SHP77 (cell line): ENCODE measurements at places on chromosomes 16 and 17.

DNA sequence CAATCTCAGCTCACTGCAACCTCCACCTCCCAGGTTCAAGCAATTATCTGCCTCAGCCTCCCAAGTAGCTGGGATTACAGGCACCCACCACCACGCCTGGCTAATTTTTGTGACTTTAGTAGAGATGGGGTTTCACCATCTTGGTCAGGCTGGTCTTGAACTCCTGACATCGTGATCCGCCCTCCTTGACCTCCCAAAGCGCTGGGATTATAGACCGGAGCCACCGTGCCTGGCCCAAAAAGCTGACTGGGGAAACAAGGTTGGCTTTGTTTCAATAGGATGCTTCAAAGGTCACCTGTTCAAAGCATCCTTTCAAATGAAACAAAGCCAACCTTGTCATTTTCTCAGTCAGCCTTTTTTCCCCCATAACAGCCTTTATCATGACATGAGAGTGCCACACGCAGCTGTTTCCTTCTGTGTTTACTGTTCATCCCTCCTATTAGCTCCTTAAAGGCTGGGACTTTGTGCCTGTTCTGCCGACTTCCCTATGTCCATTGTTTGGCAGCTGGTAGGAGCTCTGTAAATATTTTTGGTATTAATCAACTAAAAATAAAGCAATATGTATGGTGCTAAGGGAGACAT is 51.1 kb downstream of the ADAMTS18 start:
- DNase-seq = no peak

GRCh38 chr16:62277942-62278341 is 241.7 kb upstream of the CDH8 start:
- no peak for DNase-seq

DNA sequence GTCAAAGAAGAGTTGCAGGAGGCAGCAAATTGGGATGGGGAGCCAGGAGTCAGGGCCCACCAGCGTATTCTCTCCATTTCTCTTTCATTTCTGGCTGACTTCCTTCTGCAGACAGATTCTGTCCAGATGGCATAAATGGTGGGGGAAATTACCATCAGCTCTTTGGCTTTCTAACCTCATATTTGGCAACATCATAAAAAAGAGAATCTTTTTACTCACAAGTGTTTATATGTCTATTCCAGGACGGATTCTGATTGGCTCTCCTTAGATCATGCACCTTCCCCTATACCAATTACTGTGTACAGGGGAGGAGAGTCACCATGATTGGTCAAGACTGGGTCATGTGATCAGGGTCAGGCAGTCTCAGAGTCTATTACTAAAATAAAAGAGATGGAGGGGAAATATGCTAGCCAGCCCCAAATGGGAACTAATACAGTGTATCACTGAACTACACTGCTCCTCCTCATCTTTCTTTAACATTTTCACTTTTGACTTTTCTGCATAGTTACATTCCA is 537.1 kb upstream of the EEF2KMT start:
- no peak for DNase-seq

- no peak for DNase-seq
Observed at GRCh38 chr16:73697336-73697735, 599.3 kb upstream of the PSMD7 start.

- DNase-seq = peak; percentile 93
Observed at GRCh38 chr17:77734371-77735080, 224.0 kb upstream of the TNRC6C start.

DNA sequence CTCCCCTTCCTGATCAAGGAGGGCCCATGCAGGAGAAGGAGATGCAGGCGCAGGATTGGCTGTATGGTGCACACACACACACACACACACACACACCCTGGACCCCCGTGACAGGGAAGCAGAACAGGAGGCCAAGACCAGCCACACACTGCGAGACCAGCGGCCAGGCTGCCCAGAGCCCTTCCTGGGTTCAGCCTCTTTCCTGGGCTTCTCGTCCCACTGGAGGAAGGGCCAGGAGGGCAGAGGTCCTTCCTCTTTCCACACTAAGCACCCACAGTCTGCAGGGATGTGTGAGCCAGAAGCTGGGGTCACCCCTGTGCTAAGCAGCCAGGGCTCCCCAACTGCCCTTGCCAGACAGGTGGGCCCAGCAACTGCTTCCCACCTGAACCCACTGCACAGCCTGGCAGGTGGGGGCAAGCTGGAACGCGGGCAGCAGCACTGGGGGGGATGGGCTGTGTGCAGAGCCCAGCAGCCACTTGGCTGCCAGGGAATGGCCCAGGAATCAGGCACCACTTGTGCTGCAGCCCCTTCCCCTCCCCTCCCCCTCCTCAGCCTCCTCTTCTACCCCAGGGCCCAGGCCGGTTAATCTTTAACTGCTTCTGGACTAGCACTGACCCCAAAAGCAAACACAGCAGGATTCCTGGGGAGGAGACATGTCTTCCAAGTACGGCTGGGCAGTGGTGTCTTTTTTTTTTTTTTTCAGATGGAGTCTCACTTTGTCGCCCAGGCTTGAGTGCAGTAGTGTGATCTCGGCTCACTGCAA is 44.6 kb upstream of the SLC38A10 start:
- no peak for DNase-seq

- DNase-seq = no peak
Observed at GRCh38 chr17:10177913-10178505, 20.4 kb downstream of the GAS7 start.

DNA sequence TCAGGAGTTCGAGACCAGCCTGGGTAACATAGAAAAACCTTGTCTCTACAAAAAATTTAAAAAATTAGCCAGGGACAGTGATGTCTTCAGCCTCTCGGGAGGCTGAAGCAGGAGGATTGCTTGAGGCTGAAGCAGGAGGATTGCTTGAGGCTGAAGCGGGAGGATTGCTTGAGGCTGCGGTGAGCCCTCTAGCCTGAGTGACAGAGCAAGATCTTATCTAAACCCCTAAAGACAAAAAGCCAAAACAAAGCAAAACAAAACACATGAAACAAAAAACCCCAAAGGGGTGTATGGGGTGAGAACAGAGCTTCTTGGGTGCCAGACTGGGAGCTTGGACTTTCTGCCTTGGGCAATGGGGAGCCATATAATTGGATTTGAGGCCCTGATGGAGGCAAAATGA is 2.6 kb downstream of the SPNS3 start:
- DNase-seq = no peak

- no peak for DNase-seq
Observed at GRCh38 chr17:73969956-73970355, 233.5 kb upstream of the RPL38 start.

DNA sequence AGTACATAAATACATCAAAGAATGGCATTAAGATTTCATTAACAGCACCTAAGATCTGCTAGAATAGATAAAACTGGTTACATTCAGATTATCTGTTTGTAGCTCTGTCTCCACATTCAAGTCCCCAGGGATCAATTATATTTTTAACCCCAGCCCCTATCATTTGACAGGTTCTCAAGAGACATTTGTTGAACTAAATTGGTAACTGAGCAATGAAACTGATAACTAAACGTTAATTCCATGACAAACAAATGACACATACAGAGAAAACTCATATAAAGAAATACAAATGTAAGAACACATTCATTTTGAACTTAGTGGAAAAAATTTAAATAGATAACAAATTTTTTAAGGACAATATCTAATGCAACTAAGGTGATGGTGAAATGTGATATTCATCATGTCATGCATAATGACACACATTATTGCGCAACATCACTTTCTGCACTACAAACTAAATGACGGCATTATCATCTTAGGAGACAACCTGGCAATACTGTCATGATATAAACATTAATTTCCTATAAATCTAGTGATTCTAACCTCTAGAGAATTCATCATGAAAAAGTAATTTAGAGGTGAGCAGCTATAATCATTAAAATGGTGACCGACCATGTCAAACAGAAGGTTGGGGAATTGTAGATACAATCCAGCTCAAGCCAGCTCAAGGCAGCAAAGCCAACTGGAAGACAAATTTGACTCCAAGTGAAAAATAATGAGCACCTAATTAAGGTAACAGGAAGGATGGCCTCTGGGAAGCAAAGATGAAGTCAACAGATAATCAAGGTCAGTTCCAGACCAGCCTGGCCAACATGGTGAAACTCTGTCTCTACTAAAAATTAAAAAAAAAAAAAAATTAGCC is 9.5 kb downstream of the ARHGAP17 start:
- no peak for DNase-seq

DNA sequence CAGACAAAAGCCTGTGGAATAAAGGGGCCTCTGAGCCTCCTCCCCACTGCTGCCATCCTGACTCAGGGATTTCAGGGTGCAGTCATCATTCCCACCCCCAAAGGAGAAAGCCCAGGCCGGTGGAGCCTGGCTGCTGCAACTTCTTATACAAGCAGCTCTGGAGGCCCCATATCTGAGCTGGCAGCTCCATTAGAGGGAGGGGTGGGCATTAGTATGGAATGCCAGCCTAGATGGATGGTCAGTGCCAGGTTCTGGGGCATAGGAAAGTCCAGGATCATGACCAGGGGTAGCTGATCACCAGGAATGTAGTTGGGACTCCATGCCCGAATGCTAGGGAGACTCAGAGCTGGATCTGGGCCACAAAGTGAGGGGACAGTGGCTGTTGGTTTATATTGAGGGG is 581.0 kb downstream of the KCNJ18 start:
- no peak for DNase-seq

GRCh38 chr16:85437166-85438052 is 175.7 kb upstream of the GSE1 start:
- DNase-seq = no peak

- no peak for DNase-seq
Observed at GRCh38 chr16:414395-415169, 10.9 kb upstream of the RAB11FIP3 start.

GRCh38 chr17:38512473-38513058 is 84.3 kb downstream of the ARHGAP23 start:
- DNase-seq = no peak

- no peak for DNase-seq
Observed at GRCh38 chr16:57310801-57311200, 26.3 kb upstream of the PLLP start.

DNA sequence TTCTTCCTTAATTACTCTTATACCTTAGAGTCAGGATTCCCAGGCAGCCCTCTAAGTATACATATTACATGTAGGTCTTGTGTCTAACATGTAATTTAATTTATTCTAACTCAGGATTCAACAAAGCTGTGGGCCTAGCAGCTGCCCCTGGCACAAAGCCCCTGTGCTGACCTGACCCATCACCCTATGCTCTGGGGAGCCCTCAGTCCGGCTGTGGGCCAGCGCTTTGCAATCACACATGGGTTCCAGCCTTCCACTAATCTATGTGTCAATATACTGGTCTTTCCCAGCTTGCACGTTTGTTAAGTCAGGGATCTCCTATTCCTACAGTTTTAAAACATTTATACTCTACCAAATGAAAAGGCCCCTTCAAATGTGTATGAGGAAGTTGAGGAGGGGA is 62.7 kb upstream of the SREBF1 start:
- no peak for DNase-seq

GRCh38 chr17:82765371-82765770 is 13.5 kb downstream of the TBCD start:
- no peak for DNase-seq

DNA sequence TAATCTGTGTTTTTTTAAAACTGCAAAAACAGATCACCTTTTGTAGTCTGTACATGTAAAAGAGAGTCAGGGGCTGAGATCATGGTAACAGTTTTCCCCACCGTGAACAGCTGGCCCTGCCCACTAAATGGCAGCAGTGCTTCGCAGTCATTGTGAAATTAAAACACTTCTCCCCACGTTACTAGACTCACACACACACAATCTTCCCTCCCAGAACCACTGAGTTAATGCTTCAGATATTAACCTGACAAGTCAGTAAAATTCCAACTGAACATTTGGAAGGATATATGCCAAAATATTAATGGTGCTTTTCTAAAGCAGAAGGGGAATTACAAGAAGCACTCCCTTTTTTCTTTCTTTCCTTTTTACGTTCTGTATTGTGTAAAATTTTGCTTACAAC is 1.2 kb upstream of the CD300LG start:
- no peak for DNase-seq

DNA sequence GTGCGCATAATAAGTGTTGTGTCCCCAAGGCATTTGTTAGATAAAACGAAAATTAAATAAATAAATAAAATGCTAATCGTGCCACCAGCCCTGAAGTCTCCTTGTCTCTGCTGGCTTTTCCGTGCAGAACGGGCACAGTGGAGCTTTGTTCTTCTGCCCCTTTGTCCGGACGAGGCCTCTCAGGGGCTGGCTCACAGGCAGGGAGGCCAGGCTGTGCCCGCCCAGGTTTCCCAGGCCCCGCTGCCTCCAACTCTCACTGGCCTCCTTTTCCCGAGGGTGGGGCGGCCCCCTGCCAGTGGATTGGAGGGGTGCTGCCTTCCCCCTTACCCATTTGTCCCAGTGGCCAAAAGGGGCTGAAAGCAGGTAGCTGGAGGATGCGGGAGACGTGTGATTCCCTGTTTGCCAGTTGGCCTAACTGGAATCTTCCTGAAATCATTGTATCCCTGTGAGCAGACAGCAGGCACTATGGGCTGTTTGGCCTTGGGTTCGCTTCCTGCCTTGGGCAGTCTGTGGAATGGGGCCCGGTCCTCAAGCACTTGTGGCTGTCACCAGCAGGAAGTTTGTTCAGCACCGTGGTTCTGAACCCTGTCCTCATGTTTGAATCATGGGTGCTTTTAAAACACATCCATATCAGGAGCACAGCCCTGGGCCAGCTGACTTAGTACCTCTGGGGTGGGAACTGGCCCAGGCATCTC is 64.4 kb downstream of the KSR1 start:
- DNase-seq = no peak

DNA sequence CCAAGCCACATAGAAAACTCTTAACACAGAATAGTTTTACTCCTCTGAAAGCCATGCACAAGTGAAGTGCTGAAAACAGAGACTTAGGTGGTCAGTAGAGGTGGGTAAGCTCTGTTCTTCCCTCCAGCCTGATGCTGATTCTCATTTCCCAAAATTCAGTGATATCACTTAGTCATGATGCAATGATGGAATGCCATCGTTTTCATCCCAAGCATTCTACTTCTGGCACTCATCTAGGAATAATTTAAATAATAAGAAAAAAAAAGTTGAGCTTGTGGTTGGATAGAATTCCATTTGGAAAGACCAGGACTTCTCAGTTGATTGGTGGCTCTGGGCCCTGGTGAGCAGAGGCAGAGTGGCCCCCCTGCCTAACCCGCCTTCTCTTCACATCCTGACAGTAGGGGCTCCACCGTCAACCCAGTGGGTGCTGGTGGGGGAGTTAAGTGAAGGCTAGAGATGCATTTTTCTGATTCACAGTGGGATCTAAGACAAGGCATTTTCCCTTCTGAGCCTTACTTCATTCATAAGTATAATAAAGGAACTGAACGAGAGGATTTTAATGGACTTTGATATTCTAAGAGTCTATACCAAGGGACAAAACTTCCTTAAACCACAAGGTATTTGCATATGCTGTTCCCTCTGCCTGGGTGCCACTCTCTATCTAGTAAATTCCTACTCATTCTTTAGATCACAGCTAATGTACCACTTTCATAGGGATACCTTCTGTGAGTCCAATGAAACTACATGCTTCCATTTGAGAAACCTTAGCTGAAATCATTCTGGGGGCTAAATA is 310.3 kb upstream of the DYNLRB2 start:
- DNase-seq = no peak
